A673 (cell line): ENCODE measurements at places on chromosomes 2 and 18. TPM values are rescaled to one million over a fixed set of nuclear protein-coding genes. Genes with fewer than 3 reads are reported as not detected.

DNA sequence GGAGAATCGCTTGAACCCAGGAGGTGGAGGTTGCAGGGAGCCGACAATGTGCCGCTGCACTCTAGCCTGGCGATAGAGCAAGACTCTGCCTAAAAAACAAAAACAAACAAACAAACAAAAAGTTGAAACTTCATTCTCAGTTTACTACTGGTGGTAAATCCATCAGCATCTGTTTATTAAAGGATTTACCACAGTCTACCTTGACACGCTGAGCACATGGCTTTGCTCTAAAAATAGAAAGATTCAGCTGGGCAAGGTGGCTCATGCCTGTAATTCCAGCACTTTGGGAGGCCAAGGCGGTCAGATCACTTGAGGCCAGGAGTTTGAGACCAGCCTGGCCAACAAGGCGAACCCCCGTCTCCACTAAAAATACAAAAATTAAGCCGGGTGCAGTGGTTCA, 201.3 kb downstream of the TGIF1 start:
- H3K36me3 ChIP-seq = no peaks in the 10 kb centered on the region
- no peaks in the 10 kb centered on the region for H3K27me3 ChIP-seq
- peaks cover 61% of the 10 kb centered on the region for H3K4me1 ChIP-seq

DNA sequence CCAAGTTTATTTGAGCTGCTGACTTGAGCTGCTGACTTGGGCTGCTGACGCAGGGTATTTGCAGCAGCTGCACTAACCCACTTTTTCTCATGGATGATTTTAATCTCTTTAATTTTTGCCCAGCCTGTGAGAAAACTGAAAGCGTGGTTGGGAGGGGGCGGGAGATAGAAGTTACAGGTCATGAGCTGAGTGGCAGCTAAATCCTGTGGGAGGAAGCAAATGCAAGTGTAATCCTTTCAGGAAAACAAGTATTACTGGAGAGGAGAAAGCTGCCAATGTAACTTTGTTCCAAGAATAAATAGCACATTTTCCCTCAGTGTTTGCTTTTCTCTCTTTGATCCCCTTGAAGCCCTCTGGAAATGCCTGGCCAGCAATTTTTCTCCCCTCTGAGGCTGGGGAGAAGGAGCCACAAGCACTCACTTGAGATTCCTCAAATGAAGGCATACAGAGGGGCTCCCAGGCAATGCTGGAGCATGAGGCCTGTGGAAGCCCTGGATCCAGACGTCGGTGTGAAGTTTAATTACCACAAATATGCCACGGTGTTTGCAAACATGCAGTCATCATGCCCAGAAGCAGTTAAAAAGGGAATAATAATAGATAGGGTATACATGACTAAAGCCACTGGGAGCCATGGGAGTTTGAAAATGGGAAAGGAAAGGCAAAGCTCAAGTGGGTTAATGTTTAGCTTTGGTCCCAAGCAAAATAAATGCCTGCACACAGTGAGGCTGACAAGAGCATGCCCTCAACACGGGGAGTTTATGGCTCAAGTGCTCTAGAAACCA, 10.4 kb upstream of the EVA1A start:
- H3K4me3 ChIP-seq = no peak overlapping the region
- DNase-seq = peak; percentile 89
- H3K4me1 ChIP-seq = peaks cover 27% of the 10 kb centered on the region
- H3K27me3 ChIP-seq = no peaks in the 10 kb centered on the region
- H3K27ac ChIP-seq = peak overlapping the region; percentile 64
- no peaks in the 10 kb centered on the region for H3K36me3 ChIP-seq

Gene SLC8A1
- not detected in 2 replicates for total RNA-seq

Gene UGT1A1
- total RNA-seq = not detected in 2 replicates

GRCh38 chr2:107804608-107805498, 21.8 kb upstream of the RGPD4 start:
- H3K27ac ChIP-seq = no peak overlapping the region
- H3K27me3 ChIP-seq = no peaks in the 10 kb centered on the region
- H3K4me1 ChIP-seq = no peaks in the 10 kb centered on the region
- no peaks in the 10 kb centered on the region for H3K36me3 ChIP-seq
- no peak overlapping the region for H3K4me3 ChIP-seq
- DNase-seq = no peak

DNA sequence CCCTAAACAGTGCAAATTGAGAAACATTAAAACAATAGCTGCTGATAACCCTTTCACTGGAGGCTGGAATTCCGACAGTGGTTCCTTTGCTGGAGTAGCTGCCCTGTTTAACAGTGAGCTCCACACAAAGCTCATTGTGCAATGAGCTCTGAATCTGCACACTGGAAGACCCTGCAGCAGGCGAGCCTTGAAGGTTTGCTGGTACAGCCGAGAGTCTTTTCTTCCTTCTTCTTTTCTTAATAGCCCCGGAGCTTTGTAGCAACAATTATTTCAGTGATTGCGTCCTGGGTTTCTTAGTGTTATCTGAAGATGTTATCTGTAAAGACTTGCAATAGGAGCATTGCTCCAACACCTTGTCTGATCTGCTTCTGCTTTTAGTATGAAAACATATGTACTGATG, 50.8 kb upstream of the CXCR4 start:
- no peak for DNase-seq
- no peak overlapping the region for H3K4me3 ChIP-seq
- no peaks in the 10 kb centered on the region for H3K27me3 ChIP-seq
- H3K4me1 ChIP-seq = no peaks in the 10 kb centered on the region
- no peaks in the 10 kb centered on the region for H3K36me3 ChIP-seq

Gene DES
- not detected in 2 replicates for total RNA-seq

- no peaks in the 10 kb centered on the region for H3K4me1 ChIP-seq
- peak; percentile 39 for DNase-seq
- H3K27ac ChIP-seq = no peak overlapping the region
These were observed 59.4 kb upstream of the MSTN start for GRCh38 chr2:190121971-190122370.
